ENCODE measurements at places on chromosomes 6 and 20.
A peak's percentile ranks its signal among the peaks of the same experiment; 100 is the strongest.

DNA sequence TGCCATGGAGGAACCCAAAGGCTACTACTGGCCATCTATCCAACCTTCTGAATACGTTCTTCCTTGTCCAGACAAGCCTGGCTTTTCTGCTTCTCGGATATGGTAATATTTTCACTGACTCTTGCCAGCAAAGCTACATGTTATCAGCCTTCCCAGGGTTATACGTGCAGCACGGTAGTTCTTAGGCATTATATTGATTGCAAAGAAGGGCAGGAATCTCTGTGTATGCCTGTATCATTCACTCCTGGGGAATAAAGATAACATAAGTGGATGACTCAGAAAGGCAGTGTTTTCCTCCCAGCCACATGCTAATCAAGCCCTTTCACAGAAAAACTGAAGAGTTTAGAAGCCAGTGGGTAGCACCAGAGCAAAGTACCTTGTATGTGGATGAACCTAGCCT is 98.7 kb downstream of the ADGRG6 start:
- DNase-seq: no peak

GRCh38 chr6:166306378-166307081 is 1.7 kb downstream of the PRR18 start:
- no peak for DNase-seq

DNA sequence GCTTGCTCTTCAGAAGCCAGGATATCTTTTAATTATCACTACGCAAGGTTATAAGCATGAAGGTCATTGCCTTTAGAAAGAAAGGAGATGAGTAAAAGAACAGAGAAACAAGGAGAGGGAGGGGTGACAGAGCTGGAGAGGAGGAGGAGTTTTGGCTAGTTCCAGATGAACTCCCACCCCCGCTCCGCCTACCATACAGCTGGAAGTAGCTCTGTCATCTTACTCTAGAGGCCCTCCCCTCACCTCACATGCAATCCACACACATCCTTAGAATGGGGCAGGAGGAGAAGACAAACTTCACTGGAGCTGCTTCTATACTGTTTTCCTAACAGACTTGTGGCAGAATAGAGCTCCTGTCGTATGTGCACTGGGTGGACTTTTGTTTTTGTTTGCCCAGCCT is 144.7 kb downstream of the SCML4 start:
- peak; percentile 52 for DNase-seq

- peak; percentile 61 for DNase-seq
These were observed 122.8 kb downstream of the TASP1 start for GRCh38 chr20:13515796-13516558.

DNA sequence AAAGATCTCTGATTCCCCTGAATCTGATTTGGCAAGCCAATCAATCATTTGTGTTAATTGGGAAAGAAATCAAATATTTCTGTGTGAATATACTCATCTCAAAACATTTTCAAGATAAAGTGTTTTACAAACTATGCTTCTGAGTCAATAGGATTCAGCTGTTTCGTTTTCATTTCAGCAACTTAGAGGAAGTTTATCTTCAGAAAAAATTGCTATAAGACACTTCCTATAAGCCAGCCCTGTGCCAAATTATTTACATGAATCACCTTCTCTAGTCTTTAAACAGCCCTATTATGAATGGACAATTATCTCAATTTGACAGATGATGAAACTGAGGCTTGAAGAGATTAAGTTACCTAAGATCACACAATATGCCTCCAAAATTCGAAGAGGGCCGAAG is 10.9 kb downstream of the DEFB129 start:
- no peak for DNase-seq

- DNase-seq: no peak
These were observed 67.1 kb downstream of the ESF1 start for GRCh38 chr20:13717631-13718044.

DNA sequence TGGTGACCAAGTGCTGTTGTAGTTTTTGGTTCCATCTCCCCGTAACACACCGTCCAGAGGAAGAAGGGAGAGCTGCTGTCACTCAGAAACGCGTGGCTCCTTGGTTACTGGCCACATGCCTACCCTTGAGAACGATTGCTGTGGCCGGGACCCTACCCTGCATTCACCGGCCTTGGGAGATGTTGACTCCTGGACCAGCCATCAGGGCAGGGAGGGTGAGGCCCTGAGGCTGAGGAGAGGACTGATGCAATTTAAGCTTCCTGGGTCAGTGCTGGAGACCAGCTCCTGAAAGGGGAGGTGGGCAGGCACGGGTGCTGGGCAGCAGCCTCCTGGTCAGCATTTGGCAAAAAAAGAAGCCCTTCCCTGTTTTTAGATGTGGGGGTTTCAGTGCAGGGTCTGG is 31.5 kb downstream of the ERMARD start:
- DNase-seq: no peak

DNA sequence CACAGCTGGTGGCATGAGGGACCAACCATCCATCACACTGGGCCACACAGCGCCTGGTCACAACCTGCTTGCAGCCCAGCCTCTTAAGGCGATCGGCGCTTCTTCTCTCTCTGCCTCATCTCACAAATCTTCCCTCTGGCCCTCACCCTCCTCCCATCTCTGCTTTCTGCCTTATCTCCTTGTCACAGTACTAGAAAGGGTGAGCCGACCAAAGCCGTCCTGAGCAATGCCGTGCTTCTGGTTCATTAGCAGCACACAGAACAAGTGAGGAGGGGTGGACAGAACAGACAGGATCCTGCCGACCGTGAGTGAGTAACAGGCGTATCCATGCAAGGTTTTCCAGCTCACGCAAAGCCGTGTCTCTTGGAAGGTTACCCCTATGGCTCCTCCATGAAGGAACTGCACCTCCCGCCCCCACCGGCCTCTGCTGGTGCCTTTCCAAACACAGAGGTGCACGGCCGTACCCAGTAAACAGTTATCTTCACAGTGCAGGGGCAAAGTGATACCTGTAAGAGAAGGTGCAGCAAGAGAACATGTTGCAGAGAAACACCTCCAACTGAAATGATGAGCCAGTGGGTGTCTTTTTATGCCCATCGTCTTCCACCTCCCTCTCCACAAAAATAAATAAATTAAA is 331.7 kb downstream of the FARS2 start:
- no peak for DNase-seq

GRCh38 chr6:4801491-4802110 is 25.4 kb downstream of the CDYL start:
- DNase-seq: no peak

- no peak for DNase-seq
These were observed 12.1 kb downstream of the SLC4A11 start for GRCh38 chr20:3226864-3227263.

- no peak for DNase-seq
These were observed 225.7 kb downstream of the UST start for GRCh38 chr6:148972481-148972880.

- DNase-seq: no peak
These were observed 2.1 kb downstream of the FOXP4 start for GRCh38 chr6:41548098-41548840.

GRCh38 chr6:34229877-34230276 is 6.8 kb upstream of the HMGA1 start:
- no peak for DNase-seq

DNA sequence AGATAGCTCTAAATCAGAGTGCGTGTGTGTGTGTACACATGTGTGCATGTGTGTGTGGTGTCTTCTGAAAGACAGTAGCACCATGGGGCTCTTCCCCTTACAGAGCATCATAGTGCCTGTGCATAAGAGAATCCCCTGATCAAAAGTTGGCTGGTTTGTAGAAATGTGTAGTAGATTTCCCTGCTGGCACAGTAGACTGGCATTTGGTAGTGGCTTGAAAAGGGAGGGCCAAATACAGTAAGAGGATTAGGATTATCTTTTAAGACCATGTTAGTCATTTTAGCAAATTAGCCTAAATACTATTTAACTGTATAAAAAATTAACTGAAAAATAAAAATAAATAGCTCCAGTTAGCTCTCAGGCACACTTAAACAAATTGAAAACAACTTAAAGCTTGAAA is 112.6 kb downstream of the B3GAT2 start:
- no peak for DNase-seq

DNA sequence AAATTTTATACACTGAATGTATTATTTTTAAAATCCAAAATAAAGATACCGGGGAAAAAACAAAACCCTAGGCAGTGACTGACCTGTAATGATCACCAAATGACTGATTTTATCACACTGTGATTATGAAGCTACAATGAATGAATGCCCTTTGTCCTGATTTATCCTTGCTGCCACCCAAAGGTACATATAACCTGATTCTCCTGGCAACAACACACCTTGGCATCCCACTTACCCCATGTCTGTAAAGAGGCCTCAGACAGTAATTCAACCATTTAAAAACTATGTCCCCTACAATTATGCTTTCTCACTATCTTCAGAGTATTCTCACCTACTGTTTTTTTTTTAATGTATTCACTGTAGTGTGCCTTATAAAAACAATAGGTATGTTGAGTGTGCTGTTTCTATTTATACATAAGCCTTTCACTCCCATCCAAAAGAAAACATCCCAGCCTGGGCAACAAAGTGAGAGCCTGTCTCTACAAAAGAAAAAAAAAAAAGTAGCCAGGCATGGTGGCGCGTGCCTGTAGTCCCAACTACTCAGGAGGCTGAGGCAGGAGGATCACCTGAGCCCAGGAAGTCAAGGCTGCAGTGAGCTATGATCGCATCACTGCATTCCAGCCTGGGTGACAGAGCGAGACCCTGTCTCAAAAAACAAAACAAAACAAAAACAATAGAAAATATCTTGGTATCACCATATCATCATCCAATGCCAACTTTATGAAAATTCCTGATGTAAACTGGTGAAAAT is 21.7 kb downstream of the B4GALT5 start:
- no peak for DNase-seq

- no peak for DNase-seq
These were observed 10.2 kb downstream of the ADRM1 start for GRCh38 chr20:62313021-62313420.

- no peak for DNase-seq
These were observed 43.1 kb downstream of the PRND start for GRCh38 chr20:4764805-4765204.

GRCh38 chr20:24913076-24913628 is 35.9 kb upstream of the CST7 start:
- DNase-seq: no peak

DNA sequence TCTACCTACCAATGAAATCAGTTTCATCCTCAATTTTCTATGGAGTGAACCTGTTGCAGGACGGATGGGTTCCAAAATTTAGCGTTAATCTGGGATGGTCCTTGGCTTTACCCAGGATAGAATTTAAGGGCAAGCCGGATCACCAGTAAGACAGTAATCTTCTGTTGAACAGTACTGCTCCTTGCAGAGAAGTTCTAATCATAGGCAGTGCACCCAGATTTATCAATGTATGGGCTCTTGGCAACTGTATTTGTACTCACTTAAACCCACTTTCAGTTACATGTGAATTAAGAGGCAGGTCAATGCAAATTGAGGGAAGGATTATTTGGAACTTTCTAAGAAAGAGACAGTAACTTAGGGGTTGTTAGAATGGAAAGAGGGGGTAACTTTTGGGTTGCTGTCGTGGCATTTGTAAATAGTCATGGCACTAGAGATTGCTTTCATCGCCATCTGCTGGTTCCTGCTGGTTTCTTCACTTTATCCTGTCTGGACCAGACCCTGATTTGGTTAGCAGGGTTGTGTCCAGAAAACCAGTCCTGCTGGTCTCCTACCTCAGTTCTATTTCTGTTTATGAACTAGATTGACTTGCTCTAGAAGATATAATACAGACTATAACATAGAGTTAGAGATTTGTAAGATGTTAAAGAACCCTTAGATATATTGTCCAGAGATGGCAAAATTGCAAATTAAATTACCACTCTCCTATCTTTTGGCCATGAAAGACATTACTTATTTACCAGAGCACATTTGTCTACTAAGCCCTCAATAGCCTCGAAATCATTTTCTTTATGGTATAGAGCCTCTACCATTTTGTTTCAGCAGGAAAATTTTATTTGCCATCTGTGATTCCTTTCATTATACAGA is 646.3 kb downstream of the UTRN start:
- DNase-seq: peak; percentile 50

DNA sequence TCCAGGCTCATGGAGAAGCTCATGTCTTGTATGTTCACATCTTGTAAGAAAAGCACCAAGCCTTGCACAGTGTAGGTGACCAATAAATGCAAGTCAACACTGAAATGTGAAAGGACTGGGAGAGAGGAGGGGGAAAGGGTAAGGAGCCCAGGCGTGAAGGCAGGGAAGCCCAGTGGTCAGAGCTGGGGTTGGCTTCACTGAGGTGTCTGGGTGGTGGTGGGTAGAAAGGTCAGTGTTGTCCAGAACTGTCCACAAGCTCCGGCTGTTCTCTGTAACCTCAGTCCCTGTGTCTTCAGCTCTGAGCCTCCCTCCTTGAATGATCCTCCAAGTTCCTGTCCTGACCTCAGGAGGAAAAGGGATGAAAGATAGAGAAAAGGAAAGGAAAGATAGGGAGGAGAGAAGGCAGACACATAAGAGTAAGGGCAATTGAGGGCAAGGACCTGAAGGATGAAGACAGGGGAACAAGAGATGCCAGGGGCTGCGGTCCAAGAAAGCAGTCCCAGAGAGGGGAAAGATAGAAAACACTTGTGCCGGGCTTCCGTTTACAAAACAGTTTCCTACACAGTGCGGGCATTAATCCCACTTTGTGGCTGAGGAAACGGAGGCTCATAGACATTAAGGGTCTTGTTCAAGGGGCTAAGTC is 2.4 kb upstream of the TNXB start:
- no peak for DNase-seq

- no peak for DNase-seq
These were observed 331.6 kb downstream of the RNGTT start for GRCh38 chr6:88631830-88632229.

GRCh38 chr6:1700278-1700967 is 90.7 kb downstream of the FOXC1 start:
- no peak for DNase-seq

DNA sequence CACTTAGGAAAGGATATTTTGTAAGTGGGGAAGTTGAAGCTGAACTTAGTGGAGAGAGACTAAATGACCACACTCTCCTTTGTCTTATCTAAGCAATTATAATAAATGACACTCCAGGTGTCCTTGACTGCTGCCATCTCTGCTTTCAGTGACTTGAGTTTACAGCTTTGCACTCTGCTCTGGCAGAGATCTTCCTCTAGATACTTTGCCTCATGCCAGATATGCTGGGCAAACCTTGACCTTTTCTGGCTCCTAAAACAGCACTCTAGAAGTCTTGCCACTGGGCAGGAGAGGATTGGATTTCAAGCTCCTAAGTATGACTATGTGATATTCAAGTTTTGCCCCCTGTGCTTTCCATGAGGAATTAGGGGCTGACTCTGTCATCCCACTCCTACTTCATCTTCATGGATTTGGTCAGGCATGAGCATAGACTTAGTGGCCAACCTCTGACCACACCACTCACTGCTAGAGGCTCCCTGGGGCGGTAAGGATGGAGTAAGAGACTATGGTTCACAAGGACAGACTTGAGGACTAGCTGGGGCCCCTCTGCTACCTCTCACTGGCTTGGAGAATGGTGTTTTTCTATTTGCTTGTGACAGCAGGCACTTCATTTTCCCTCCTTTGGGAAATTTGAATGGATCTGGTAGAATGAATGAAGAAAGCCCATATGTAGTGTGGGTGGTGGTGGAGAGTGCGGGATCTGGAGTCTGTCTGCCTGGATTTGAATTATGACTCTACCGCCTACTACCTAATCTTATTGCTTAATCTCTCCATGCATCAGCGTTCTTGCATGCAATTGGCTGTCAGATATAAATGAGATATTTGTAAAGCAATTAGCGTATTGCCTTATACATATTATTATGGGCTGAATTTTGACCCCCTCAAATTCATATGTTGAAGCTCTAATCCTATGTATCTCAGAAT is 191.4 kb downstream of the REV3L start:
- DNase-seq: no peak

GRCh38 chr20:63123331-63123741 is 92.6 kb downstream of the YTHDF1 start:
- no peak for DNase-seq

- DNase-seq: peak; percentile 16
These were observed at the start of gene PKHD1 for GRCh38 chr6:52087498-52087999. Gene PKHD1 (minus strand): TSS chr6:52087613. CDS start chr6:52084933, 2,680 bp downstream.

Measured in AG10803 (cell line).